ENCODE measurements at places on chromosomes 4 and X.
A peak's percentile ranks its signal among the peaks of the same experiment; 100 is the strongest.

GRCh38 chr4:34953145-34953799 lies 1291.0 kb downstream of the ARAP2 start:
- no peak for DNase-seq

- no peak for DNase-seq
These were observed 13.1 kb upstream of the ETNPPL start for GRCh38 chr4:108775921-108776320.

- DNase-seq = no peak
These were observed 69.3 kb downstream of the ANKRD17 start for GRCh38 chr4:73189274-73189810.

DNA sequence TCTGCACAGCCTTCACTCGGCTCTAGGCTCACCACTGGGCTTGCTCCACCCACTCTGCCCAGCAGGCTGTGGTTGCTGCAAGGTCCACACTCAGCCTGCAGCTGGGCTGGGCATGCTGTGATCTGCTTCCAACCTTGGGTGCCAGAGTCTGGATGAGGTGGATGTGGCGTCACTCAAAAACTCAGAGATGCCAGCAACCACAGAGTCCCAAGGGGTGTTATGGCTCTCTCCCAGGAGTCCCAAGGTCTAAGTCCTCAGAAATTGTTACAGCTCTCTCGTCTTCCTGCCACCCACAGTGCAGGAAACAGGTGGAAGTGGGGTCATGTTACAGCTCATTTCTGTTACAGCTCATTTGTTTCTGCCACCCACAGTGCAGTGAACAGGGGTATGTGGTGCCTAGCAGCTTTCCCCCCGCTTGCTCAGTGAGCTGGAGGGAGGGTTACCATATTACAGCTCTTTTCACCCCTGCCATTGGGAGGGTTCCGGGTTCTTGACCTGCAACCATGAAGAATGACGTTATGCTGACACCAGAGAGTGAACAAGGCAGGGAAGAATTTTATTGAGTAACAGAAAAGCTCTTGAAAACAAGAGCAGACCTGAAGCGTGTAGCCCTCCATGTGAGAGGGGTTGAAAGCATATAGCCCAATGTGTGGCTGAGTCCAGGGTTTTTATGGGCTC lies 893.9 kb downstream of the PCDH7 start:
- DNase-seq = no peak

DNA sequence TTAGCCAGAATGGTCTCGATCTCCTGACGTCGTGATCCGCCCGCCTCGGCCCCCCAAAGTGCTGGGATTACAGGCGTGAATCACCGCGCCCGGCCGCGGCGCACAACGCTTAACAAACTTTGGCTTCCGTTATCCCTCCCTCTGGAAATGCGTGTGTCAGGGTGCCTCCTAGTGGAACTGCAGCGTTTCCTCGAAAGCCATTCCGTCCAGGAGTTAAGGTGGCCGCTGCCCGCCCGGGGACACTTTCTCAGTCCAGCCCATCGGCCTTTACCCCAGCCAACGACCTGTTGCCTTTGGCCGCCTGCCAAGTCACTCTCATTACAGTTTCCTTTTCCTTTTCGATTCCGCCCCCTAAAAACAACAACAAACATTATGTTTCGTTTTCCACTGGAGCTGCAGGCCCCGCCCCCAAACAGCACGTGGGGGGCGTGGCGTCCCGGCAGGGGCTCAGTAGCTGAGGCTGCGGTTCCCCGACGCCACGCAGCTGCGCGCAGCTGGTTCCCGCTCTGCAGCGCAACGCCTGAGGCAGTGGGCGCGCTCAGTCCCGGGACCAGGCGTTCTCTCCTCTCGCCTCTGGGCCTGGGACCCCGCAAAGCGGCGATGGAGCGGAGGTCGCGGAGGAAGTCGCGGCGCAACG lies at the start of gene HERC5:
Gene HERC5, plus strand, starts transcription at position 450 of the 637 bp plus-strand sequence. Its CDS starts 151 bp downstream, at position 601.
- peak; percentile 76 for DNase-seq

- DNase-seq = peak; percentile 79
These were observed 22.1 kb downstream of the BEX3 start for GRCh38 chrX:103398421-103398864.

GRCh38 chr4:26806331-26806730 lies 54.3 kb upstream of the STIM2 start:
- DNase-seq = no peak

DNA sequence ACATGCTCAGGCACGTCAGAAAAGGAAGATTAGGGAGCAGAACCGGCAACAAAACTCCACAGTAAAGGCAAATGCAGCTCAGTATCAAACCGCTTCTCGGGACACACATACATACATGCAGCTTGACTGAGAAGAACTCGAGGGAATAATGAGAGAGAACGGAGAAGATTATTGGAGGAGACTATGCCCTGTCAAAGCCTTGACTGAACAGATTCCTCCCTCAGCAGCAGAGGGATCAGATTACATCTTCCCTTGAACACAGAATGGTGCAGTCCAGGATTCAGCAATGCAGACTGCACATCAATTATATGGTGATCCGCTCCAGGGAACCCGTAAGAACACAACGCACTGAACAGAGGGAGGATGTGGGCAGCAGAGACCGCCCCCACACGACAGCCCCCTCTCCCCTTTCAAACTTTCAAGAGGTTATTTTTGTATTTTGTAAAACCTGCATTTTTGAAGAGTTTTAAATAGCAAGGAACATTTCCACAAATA lies 183.2 kb downstream of the FBXW7 start:
- peak; percentile 98 for DNase-seq

DNA sequence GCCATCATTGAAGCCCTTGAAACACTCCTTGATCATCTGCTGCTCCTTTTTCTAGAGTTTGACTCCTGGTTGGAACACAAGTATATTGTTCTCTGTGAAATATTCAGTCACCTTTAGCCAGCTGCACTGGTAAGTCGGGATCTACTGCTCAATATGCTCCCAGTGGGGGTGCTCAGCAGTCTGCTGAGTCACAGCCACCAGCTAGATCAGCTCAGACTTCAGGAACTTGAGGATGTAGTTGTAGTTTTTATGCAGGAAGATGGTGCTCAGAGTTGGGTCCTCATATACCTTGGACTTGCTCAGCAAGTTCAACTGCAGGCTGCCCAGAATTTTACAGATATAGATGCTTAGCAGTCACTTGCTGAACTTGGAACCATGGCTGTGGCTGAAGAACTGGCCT lies 202.5 kb upstream of the RPL34 start:
- DNase-seq = no peak

DNA sequence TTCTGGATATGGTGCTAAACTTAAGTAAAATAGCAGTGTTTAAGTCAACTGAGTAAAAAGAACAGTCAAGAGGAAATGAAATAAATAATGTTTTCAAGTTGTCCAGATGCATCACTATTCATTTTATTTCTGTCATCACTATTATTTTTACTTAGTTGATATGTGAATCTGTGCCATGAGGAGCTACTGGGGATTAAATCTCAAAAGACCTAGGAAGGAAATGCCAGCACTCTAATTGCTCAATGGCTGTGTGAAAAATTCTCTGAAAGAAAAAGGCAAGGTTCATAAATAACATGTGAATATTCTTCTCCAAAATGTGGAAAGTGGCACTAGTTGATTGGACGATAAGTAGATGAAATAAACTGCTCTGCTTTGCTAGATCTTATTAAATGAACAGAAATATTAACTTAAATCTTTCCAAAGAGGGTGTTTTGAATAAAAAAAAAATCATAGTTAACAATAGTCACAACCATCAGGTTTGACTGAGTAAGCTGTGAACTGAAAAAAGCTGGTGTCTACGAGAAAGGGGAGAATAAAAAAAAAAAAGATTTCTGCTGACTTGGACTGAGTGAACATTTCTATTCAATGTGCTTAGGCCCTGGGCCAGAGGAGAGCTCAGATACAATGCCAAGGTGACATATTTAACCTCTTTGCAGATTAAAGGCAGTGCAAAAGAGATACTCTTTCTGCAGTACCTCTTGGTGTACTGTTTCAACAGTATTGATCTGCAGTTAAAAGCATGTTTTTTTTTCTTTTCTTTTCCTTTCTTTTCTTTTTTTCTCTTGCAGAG lies 1.6 kb downstream of the SPARCL1 start:
- peak; percentile 9 for DNase-seq

DNA sequence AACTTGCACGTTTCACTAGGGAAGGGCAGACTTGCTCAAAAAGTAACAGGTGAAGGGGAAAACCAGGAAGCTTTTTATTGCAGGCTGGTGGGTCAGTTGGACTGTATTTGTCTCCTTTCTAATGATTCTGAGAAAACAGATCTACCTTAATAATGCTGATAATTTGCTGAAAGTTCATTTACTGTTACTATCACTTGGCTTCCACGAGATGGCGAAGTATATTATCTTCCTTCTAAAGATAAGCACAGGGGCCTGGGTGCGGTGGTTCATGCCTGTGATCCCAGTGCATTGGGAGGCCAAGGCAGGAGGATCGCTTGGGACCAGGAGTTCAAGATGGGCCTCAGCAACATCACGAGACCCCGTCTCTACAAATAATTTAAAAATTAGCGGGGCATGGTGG lies 16.4 kb downstream of the CCKAR start:
- DNase-seq = no peak

- no peak for DNase-seq
These were observed 90.1 kb downstream of the SH3BGRL start for GRCh38 chrX:81291996-81292395.

GRCh38 chr4:126435491-126435890 lies 1120.7 kb downstream of the FAT4 start:
- DNase-seq = no peak

DNA sequence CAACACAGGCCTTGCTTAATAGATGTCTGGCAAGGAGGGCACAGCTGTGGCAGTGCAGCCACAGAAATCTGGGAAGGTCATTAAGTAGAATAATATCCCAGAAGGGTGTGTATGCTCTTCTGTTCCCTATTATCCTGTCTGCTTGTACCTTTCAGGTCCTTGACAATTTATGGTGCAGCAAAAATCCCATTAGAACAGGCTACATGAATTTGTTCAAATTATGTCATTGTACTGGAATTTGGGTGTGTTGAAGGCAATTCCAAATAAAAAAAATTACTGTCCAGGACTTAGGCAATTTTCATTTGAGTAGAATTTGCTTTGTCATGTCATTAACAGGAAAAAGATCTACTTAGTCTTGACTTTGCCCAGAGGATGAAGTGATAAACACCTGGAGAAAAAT lies 192.1 kb downstream of the IDS start:
- peak; percentile 34 for DNase-seq

DNA sequence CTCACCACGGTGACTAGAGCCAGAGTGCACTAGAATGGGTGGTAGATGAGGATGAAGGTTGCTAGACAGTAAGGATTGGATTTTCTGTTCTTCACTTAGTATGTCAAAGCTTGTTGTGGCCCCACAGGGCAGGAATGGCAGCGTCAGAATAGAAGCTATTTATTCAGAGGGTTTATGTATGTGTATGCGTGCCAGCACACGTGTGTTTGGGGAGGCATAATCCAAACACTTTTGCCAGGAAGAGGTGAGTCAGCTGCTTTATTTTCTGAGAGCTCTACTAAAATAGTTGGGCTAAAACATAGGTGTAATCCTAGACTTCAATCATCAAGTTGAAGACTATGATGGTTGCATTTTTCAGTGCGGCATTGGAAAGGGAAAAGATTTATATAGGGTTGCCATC lies 1.2 kb upstream of the MAGEE2 start:
- no peak for DNase-seq

GRCh38 chrX:104863466-104863865 lies 297.5 kb downstream of the IL1RAPL2 start:
- no peak for DNase-seq

- peak; percentile 64 for DNase-seq
These were observed 377 bp downstream of the TIMM17B start for GRCh38 chrX:48897157-48897624.

DNA sequence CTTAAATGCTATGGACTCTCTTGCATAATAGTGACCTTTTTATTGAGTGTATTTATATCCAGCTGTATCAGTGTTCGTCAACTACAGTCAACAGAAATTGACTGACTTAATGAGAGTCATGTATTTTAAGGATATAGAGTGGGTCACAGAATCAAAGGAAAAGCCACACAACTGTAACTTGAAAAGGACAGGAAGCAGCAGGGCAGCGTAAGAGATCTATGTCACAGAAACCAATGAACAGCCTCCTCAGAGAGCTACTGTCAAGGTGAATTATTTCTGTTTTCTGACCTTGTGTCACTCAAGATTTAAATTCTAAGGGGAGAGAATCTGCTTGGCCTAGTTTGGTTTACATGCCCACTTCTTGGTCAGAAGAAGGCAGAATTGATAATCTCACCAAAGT lies 94.1 kb upstream of the FRAS1 start:
- DNase-seq = no peak

GRCh38 chr4:92791871-92792440 lies 488.2 kb downstream of the GRID2 start:
- no peak for DNase-seq

DNA sequence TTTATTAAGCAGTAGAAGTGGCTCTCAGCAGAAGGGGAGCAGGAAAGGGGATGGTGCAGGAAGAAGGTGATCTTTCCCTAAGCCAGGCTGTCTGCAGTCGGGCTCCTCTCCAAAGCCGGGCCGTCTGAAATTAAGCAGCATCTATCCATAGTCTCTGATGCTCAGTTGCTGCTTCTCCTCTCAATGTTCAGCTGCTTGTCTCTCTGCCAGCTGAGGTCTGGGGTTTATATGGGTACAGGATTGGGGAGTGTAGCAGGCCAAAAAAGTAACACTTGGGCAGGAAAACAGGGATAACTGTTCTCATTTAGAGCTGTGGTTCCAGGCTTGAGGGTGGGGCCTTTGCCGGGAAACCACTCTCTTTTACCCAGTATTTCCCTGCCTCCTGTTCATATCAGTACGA lies 39.2 kb upstream of the CCKAR start:
- DNase-seq = no peak

DNA sequence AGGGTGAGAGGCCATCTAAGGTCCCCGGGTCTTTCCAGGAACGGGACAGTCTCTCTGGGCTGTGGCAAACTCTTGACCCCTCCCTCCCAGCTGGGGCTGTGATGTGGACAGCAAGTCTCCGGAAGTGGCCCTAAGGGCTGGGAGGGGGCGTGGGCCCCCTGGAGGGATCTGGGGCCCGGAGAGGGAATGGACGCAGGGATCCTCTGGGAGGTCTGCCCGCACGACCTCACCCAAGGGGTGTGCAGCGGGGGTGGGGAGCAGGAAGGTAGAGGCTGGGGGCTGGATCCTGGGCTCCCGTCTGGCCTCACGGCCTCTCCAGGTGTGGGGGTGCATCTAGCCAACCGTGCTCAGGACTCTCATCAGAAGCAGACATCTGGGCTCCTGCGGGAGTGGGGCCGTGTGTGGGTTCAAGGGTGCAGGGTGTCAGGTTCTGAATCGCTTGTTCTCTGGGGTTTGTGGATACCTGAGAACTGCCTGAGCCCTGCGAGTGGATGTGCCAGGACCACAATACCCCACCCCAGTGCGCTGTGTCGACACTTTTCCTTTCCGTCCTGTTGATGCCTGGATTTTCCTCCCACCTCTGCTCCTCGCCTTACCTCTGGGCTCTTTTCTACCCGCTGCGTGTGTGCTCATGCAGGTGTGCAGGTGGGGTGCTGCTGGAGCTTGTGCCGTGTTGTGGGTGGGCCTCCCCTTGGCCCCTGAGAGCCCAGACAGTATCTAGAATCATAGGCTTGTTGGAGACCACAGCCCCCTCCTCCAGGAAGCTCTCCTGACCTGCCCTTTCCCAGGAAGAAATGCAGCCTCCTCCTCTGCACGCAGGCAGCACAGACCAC lies 915 bp downstream of the CPZ start:
- DNase-seq = no peak

Measured in AG10803 (cell line).